Spinal cord (tissue), 10 donors: ENCODE measurements at places on chromosomes 1 and 21. TPM values are rescaled to one million over a fixed set of nuclear protein-coding genes. Genes with fewer than 3 reads are reported as not detected.

GRCh38 chr1:21357161-21357560 lies 66.9 kb upstream of the ECE1 start:
- no peak for DNase-seq
- no peak overlapping the region for H3K27ac ChIP-seq
- peaks cover 4% of the 10 kb centered on the region for H3K4me1 ChIP-seq
- H3K36me3 ChIP-seq, result no peaks in the 10 kb centered on the region
- H3K4me3 ChIP-seq, result no peak overlapping the region

DNA sequence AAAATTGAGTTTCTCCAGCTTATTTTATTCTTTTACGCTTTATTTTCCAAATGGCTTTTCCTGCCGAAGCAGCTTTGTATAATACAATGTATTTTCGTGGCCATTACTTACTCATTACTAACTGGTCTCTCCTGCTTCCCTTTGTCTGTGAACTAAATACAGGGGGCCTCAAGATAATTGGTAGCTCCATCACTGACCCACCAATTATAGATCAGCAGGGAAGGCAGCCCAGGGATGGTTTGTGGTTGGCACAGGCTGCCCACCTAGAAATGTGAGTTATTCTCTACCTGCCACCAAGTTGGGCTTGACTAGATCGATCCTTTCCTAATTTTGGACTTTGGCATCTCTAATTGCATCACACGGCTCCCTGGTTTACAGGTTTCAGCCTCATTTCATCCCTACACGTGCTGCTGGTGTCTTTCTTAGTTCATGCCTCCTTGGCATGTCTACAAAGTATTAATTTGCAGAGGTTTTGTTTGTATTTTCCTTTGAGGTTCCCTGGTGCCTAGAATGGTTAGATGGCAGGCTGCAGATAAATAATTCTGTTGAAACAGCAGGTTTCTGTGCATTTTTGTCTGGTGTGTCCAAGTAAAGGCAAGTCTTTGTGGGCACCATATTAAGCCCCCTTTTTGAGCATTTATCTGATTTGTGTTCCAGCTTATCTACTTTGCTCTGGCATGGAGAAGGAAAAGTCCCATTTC lies 35.2 kb downstream of the PEX14 start:
- DNase-seq, result no peak
- no peak overlapping the region for H3K27ac ChIP-seq
- H3K4me1 ChIP-seq, result peaks cover 14% of the 10 kb centered on the region
- no peaks in the 10 kb centered on the region for H3K36me3 ChIP-seq
- H3K27me3 ChIP-seq, result no peaks in the 10 kb centered on the region

The TARS2 gene
- total RNA-seq, result 22.7 TPM

The FAM110D gene
- 0.10 TPM for total RNA-seq

The CD160 gene
- 0.30 TPM for total RNA-seq

DNA sequence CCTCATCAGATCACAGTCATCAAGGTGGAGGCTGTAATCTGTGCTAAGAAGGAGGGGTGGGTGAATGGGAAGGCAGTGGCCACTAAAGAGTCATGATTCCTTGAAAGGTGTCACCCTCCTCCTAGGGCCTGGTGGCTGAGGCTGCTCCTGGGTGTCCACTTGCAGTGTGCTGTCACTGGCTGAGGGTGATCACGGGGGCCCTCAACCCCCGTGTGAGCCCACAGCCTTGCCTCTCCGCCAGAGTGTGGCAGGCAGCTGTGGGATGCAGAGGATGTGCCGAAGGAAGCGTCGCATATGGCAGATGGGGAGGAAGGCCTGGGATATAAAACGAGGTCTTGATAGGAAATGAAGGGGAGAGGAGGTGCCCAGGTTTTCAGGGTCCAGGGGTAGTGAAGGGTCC lies 476.5 kb downstream of the PTPRU start:
- H3K36me3 ChIP-seq, result no peaks in the 10 kb centered on the region
- no peak for DNase-seq
- no peak overlapping the region for H3K4me3 ChIP-seq

DNA sequence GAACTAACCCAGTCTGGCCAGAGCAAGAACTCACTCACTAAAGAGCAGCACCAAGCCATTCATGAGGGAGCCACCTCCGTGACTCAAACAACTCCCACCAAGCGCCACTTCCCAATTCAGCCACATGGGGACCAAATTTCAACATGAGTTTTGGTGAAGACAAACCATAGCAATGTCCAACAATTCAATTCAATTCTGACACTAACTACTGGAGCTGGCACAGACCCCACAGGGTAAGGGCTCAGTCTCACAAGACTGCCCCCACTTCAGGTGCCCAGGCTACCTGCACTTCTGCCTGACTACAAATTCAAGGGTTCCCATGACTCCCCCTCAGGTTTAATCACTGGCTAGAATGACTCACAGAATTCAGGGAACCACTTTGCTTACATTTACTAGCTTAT lies 48.8 kb upstream of the RAP1A start:
- H3K36me3 ChIP-seq, result no peaks in the 10 kb centered on the region
- DNase-seq, result no peak
- H3K4me1 ChIP-seq, result peaks cover 4% of the 10 kb centered on the region
- no peaks in the 10 kb centered on the region for H3K27me3 ChIP-seq
- no peak overlapping the region for H3K27ac ChIP-seq

GRCh38 chr1:51689643-51690042 lies 72.8 kb downstream of the OSBPL9 start:
- H3K4me1 ChIP-seq, result no peaks in the 10 kb centered on the region
- H3K27ac ChIP-seq, result no peak overlapping the region
- DNase-seq, result no peak
- no peaks in the 10 kb centered on the region for H3K27me3 ChIP-seq
- no peaks in the 10 kb centered on the region for H3K36me3 ChIP-seq

The TCP10L gene
- total RNA-seq, result 2.1 TPM

GRCh38 chr1:36751525-36751924 lies 268.8 kb upstream of the CSF3R start:
- H3K36me3 ChIP-seq, result no peaks in the 10 kb centered on the region
- H3K27ac ChIP-seq, result no peak overlapping the region
- H3K4me1 ChIP-seq, result peaks cover 7% of the 10 kb centered on the region
- no peak overlapping the region for H3K4me3 ChIP-seq

- H3K27me3 ChIP-seq, result no peaks in the 10 kb centered on the region
- no peak for DNase-seq
- no peak overlapping the region for H3K27ac ChIP-seq
- H3K4me3 ChIP-seq, result no peak overlapping the region
- peaks cover 31% of the 10 kb centered on the region for H3K36me3 ChIP-seq
- peaks cover 69% of the 10 kb centered on the region for H3K4me1 ChIP-seq
These were observed 2.9 kb downstream of the SELENON start for GRCh38 chr1:25802915-25803314.

The OXCT2 gene
- total RNA-seq, result 3.0 TPM
